ENCODE measurements at places on chromosomes 16 and 17.

- peak; percentile 15 for DNase-seq
Observed at GRCh38 chr16:58339452-58339981, 44.7 kb upstream of the PRSS54 start.

- DNase-seq, result no peak
Observed at GRCh38 chr16:31260136-31260931, 559 bp downstream of the ITGAM start.

GRCh38 chr17:51434434-51435170 lies 174.3 kb downstream of the UTP18 start:
- no peak for DNase-seq

- DNase-seq, result peak; percentile 37
Observed at GRCh38 chr16:57106767-57107166, 14.4 kb downstream of the CPNE2 start.

GRCh38 chr17:64020056-64020766 lies at the start of gene ICAM2:
ICAM2 (minus strand) TSS chr17:64020633; CDS start chr17:64006691, 13,942 bp downstream.
- no peak for DNase-seq

- no peak for DNase-seq
Observed at GRCh38 chr16:75065521-75066149, 50.9 kb downstream of the LDHD start.

DNA sequence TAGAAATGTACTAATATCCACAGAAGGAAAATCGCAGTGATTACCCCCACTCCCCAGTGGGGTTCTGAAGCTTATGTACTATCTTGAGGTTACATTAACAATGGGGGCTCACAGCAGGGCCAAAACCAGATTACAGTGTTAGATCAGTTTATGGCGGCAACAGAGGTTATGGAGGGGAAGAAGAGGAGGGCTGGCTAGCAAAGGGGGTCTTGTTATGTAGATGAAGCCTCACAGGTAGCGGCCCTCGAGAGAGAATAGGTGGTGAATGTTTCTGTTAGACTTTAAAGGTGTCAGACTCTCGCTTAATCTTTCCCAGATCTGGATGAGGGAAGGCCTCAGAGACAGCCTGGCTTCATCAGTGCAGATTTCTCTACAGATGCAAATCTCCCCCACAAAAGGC lies 22.2 kb downstream of the RNF112 start:
- DNase-seq, result no peak

- peak; percentile 67 for DNase-seq
Observed at GRCh38 chr17:27244491-27245223, 49.3 kb upstream of the WSB1 start.

- DNase-seq, result peak; percentile 39
Observed at GRCh38 chr17:37506678-37507077, 17.0 kb downstream of the DUSP14 start.

GRCh38 chr17:58702708-58703107 lies 10.3 kb downstream of the RAD51C start:
- DNase-seq, result no peak

DNA sequence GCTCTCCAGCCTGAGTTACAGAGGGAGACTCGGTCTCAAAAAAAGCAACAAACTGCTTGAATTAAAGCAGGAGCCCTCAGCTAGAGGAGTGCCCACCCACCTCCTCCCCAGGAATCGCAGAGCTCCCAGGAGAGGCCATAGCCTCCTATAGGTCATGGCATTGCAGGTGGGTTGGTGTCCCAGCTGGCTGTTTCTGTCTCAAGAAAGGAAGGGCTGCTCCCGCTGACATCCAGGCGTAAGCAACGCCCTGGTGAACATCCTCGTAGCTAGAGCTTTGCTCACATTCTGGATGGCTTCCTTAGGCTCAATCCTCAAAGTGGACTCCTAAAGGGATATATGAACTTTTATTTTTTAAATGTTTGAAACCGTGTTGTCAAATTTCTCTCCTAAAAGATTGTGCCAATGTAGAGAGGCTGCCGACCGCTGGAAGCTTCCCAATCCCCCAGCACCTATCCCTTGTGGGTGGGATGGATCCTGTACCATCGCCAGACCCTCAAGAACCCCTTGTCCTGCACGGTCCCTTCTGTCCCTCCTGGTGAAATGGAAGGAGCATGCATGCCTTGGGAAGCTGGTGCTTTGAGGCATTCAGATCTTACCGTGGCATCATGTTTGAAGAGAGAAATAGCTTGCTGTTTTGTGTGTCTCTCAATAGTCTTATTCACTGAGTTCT lies 5.9 kb downstream of the NLRC5 start:
- DNase-seq, result no peak

DNA sequence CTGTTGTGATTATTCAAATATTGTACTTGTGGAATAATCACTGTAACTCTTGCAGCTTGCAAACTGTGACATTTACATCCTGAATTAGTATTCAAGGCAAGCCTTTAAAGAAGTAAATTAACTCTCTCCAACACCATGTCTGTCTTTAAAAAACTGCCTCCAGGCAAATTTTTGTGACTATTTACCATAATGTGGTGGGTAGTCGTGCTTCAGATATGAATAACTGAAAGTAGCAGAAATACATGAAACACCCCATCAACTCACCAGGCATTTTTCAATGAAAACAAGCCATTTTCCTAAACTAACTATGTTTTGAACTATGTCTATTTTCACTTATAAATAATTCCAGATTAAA lies 217.4 kb upstream of the PSMD7 start:
- no peak for DNase-seq

DNA sequence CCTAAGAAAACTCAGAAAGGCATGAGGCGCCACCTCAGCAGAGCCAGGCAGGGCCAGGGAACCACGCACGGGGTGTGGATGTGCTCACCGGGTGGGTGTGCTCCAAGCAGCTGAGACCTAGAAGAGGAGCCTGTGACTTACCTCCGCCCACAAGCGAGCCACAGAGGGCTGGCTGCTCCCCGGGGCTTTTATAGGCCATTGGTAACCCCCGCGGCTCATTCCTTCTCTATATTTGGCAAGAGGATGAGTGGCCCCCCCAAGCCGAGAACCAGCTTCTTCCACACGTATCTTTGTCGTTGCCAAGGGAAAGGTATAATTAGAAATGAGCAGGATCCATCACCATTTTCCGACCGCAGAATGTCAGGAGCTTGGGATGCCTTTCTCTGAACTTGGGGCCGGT lies at the start of gene MYH3:
Gene MYH3, minus strand, starts transcription at position 162 of the 400 bp plus-strand sequence. CDS start 2,245 bp downstream, outside the sequence.
- no peak for DNase-seq

DNA sequence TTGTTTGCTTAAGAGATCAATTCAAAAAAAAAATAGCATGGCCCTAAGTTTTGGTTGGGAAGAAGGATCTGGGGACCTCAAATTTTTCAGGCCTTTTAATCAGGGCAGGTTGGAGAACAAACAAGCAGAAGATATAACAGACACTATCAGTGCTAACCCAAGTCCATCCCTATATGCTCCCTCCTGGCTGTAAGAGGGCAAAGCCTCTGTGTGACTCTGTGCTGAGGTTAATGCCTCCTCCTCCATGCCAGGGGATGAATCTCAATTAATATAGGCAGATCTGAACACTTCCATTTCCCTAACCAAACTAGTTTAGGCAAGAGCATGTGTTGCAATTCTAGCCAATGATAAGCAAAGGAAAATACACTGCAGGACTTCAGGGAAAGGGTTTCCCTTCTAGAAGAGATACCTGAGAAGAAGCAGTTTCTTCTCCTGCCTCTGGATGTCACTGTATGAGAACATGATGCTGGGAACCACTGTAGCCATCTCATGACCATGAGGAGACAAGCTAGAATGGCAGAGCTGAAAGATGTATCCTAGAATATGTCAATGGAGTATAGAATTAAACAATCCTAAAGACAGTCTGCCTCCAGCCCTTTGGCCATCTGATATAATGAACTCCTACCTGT lies 76.0 kb downstream of the CHD9NB start:
- DNase-seq, result peak; percentile 11

DNA sequence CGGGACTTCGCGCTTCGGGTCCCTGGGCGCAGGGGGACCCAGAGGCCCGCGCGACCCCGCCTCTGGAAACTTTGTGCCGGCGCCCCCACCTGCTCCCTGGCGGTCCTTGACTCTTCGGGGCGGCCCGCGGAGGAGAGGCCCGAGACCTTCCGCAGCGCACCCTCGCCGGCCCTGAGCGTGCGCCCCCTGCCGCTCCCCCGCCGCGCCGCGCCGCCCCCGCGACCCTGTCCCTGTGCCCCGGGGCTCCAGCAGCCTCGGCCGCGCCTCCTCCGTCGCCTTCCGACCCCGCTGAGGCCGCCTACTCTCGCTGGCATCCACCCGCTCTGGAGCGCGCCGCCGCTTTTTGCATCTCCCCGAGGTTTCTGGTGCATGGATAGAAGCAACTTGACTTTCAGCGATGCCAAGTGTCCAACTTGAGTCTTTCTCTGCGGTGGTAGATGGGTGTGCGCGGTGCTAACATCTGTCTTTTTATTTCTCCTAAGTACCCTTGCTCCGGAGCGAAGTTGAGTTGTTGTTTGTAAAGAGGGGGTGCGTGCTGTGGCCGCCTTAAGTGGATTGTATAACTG lies 414 bp downstream of the DUSP14 start:
- DNase-seq, result peak; percentile 66

GRCh38 chr17:69265873-69266272 lies 37.2 kb upstream of the ABCA10 start:
- DNase-seq, result no peak

DNA sequence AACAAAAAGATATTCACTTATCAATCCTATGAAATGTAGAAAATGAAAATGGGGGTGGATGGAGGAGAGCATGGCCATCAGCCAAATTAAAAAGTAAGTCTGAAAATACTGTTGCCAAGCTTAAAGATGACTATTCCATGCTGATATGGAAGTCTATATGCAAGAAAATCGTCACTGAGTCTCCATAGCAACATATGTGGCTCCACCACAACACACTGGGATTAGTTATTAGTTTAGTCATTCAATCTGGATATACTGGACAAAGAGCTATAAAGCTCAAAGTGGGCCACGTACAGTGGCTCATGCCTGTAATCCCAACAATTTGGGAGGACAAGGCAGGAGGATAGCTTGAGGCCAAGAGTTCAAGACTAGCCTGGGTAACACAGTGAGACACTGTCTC lies 24.7 kb upstream of the PSMD7 start:
- DNase-seq, result peak; percentile 8

DNA sequence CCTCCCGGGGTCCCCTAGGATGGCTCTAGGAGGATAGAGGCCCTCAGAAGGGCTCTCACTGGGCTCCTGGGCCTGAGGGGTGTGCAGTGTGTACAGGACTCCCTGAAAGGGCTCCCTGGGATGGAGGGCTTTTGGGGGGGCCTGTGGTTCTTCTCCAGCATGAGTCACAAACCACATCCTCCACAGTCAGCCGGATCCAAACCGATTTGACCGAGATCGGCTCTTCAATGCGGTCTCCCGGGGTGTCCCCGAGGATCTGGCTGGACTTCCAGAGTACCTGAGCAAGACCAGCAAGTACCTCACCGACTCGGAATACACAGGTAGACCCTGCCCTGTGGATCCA lies 4.5 kb downstream of the TRPV2 start:
- DNase-seq, result peak; percentile 83

DNA sequence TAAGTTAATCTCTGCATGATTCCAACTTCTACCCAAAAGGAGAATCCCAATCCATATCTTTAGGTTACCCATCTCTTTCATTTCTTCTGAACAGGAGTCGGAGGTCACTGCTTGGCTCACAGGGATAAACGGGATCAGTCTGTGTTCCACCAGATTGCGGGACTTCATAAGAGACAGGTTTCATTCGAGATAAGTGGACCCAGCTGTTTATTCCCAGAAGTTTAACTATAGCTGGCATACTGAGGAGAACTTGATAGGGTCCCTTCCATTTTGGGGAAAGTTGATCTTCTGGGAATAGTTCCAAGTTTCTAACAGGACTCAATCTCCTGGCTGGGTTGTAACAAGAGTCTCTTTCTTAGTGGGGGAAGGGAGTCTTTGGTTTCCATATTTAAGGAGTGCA lies 45.4 kb upstream of the ARL4D start:
- no peak for DNase-seq

- DNase-seq, result no peak
Observed at GRCh38 chr17:61302953-61303816, 96.5 kb upstream of the TBX2 start.

GRCh38 chr16:61814726-61815347 lies 221.4 kb downstream of the CDH8 start:
- peak; percentile 33 for DNase-seq

GRCh38 chr16:79395591-79395990 lies 204.9 kb downstream of the MAF start:
- DNase-seq, result no peak

DNA sequence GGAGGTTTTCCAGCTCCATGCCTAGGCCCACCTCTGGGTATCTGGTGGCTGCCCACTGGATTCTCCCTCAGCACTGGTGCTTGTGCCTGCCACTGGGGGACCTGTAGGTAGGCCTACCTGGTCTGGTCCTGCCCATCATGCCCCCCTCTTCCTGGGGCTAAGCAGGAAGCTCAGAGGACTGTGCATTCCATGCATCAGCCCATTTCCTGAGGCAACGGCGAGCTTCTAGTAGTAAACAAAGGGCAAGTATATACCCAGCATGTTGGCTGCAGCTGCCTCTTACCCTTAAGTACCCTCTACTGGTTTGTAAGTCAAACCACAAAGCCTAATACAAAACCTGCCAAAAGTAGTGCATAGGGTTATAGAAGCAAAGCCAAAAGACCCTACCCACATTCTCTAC lies 37.5 kb downstream of the SDR42E1 start:
- no peak for DNase-seq

DNA sequence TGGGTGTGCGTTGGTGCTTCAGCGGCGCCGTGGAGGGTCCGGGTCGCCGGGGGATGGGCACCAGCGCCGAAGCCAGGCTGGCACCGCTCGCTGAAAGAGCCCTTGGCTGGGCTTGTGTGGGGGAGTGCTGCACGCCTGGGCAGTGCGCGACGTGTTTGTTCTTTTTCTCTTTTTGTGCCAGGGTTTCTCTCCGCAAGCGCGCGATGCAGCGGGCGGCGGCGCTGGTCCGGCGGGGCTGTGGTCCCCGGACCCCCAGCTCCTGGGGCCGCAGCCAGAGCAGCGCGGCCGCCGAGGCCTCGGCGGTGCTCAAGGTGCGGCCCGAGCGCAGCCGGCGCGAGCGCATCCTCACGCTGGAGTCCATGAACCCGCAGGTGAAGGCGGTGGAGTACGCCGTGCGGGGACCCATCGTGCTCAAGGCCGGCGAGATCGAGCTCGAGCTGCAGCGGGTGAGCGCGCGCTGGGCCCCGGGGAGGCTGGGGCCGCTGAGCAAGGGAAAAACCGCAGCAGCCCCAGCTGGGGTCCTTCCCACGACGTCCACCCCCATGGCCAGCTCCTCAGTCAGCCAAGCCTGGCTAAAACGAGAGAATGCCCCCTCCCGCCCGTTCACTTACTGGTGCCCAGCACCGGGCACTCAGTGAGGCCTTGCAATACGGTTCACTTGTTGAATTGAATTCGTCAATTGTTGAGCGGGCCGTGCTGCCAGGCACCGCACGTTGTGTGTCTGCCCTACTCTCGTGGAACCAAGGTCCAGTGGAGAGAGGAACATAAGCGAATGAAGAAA lies 541 bp downstream of the GPT2 start:
- peak; percentile 7 for DNase-seq

- DNase-seq, result no peak
Observed at GRCh38 chr16:11210260-11210659, 45.7 kb downstream of the SOCS1 start.

- DNase-seq, result no peak
Observed at GRCh38 chr17:4527134-4527533, 28.1 kb downstream of the MYBBP1A start.

All from fibroblast of skin of back (primary cell).